ACHN (cell line): ENCODE measurements at places on chromosomes 5 and 9.

DNA sequence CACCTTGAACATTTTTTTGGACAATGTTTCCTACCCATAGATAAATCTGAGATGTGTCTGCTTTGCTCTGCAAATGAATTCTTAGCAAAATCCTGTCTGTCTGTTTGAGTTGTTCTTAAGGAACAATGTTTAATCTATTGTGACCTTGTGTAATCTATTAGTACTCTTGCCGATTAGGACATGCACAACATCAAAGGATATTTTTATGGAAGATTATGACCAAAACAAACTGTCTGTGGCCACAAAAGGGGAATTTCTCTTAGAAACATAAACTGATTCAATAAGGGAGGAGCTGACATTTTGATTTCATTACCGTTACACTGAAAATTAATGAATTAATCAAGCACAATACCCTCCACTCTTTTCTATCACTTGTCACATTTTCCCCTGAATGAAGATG is 323.0 kb upstream of the PRR16 start:
- DNase-seq = no peak

- DNase-seq = no peak
These were observed 87.2 kb downstream of the MRPS27 start for GRCh38 chr5:72232838-72233237.

DNA sequence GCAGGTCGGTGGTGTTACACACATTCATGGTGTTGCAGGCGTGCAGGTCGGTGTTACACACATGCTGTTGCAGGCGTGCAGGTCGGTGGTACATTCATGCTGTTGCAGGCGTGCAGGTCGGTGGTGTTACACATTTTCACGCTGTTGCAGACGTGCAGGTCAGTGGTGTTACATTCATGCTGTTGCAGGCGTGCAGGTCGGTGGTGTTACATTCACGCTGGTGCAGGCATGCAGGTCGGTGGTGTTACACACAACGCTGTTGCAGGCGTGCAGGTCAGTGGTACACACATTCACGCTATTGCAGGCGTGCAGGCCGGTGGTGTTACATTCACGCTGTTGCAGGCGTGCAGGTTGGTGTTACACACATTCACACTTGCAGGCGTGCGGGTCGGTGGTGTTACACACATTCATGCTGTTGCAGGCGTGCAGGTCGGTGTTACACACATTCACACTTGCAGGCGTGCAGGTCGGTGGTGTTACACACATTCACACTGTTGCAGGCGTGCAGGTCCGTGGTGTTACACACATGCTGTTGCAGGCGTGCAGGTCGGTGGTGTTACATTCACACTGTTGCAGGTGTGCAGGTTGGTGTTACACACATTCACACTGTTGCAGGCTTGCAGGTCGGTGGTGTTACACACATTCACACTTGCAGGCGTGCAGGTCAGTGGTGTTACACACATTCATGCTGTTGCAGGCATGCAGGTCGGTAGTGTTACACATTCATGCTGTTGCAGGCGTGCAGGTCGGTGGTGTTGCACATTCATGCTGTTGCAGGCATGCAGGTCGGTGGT is 11.1 kb downstream of the DPP7 start:
- no peak for DNase-seq

- DNase-seq = peak; percentile 14
These were observed 36.4 kb downstream of the SLC30A5 start for GRCh38 chr5:69130241-69130640.

DNA sequence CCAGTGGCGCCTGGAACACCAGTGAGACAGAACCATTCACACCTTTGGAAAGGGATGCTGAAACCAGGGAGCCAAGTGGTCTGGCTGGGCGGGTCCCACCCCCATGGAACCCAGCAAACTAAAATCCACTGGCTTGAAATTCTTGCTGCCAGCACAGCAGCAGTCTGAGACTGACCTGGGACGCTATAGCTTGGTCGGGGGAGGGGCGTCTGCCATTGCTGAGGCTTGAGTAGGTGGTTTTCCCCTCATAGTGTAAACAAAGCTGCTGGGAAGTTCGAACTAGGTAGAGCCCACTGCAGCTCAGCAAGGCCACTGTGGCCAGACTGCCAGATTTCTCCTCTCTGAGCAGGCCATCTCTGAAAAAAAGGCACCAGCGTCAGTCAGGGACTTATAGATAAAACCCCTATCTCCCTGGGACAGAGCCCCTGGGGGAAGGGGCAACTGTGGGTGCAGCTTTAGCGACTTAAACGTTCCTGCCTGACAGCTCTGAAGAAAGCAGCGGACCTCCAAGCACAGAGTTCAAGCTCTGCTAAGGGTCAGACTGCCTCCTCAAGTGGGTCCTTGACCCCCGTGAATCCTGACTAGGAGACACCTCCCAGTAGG is 42.0 kb upstream of the FKTN start:
- no peak for DNase-seq

- DNase-seq = peak; percentile 46
These were observed 43.5 kb upstream of the ANKDD1B start for GRCh38 chr5:75567710-75568109.

GRCh38 chr5:62000646-62001045 is 305.4 kb upstream of the KIF2A start:
- DNase-seq = no peak

DNA sequence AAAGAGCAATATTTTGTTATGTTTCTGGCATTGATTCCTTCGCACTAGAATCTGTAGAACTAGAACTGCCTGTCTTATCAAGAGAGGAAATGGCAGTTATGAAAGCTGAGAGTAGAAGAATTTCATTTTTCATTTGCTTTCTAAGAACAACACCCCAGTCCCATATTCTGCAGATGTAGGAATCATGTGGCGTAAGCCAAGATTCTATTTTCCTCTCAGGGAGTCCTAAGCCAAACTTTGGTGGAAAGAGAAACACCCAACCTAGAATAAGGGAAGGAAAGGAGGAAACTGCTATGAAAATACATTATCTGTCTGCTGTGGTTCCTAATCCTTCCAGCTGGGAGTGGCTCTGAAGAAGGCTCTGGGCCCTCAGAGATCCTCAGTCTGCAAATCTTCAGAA is 1176.9 kb upstream of the C9orf72 start:
- no peak for DNase-seq

GRCh38 chr5:14671414-14671813 is 6.9 kb downstream of the OTULIN start:
- no peak for DNase-seq

GRCh38 chr9:134374301-134375010 is 48.2 kb downstream of the RXRA start:
- DNase-seq = no peak

GRCh38 chr9:105116052-105116868 is 128.2 kb upstream of the SLC44A1 start:
- DNase-seq = no peak

DNA sequence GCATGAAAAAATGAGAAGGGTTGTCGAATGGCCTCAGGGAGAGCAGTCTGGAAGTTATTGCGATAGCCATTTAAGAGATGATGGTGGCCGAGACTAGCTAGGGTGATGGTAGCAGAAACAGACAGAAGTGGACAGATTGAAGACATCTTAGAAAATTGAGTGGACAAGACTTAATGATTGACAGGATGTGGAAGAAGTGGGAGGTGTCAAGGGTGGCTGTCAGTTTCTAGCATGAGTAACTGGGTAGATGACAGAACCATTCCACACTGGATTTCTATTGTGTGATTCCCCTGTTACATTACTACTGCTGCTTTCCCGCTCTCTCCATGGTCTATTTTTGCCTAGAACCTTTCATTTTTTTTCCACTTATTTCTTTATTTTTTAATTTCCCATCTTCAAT is 12.6 kb downstream of the CHMP5 start:
- no peak for DNase-seq

DNA sequence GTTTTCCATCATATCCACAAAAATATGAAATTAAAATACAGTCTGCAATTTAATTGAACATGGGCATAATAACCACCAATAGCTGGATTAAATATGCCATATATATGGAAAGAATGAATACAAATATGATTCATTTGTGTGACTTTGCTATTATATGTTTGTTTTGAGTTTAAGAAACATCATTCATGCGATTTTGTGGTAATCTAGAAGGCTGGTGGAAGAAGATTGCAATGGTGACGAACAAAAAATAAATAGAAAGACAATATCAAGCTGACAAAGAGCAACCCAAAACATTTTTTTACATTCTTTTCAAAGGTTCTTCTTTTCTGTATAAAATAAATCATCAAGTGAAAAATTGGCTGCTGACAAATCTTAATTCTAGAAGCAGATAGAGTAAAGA is 610.0 kb downstream of the MAT2B start:
- DNase-seq = no peak

- no peak for DNase-seq
These were observed 190.1 kb upstream of the ZNF608 start for GRCh38 chr5:124936626-124936933.

- no peak for DNase-seq
These were observed 12.8 kb upstream of the TEX48 start for GRCh38 chr9:114694719-114695269.

DNA sequence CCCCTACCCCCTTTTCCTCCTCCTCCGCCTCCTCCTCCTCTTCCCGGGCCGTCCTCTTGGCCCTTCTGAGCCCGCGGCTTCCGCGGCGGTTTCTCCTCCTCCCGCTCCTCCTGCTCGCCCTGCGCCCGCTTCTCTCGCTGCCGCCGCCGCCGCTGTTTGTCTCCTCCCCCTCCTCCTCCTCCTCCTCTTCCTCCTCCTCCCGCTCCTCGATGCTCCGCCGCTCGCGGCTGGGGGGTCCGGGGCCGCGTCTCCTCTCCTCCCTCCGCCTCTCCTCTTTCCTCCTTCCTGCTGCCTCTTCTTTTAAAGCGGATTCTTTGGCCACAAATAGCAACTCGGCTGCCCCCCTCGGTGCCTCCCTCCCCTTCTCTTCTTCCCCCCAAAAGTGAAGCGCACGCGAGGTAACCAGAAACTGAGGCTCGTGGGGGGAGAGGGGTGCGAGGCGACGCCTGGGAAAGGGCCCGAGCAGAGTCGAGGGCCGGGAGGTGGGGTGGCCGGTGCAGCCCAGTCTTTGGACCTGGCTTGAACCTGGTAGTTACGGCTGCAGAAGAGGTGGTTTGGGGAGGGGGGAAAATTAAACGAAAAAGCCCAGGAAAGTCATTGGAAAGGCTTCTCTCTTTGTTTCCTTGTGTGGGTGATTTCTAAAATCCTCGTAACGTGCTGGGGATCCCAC is 1058.5 kb upstream of the DMAC1 start:
- peak; percentile 73 for DNase-seq

DNA sequence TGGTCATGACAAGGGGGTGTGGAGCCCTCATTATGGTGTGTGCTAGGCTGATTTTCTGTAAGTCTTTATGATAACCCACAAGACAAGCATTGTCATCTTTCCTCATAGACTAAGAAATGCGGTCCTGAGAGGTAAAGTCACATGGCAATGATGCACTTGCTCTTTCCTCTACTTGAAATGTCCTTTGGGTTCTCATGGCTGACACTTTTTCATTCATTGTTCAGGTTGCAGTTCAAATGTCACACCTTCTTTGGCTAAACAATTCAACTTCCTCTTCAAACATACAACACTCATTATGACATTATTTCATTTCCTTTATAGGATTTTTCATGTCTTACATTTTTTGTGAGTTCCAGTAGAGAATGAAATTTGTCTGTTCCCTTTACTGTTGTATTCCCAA is 323.6 kb upstream of the PRR16 start:
- no peak for DNase-seq

GRCh38 chr9:134544388-134545214 is 97.0 kb upstream of the COL5A1 start:
- DNase-seq = peak; percentile 56

DNA sequence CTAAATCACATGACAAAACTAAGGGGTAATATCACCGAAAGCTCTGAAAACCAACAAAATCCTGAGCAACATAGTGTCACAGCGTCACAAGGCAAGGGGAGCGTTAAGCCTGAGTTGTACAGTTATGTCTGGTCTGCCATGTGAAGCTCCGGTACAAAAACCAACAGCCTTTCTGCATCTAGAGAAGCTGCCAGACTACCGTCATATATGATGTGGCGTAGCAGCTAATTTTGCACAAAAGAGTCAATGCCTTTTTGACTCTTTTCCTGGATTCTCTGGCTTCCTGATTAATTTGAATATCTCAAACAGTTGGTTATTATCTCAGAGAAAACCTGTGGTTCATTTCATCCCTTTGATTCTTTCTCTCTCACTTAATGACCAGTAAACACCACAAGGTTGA is 16.0 kb upstream of the ATP10B start:
- no peak for DNase-seq

- DNase-seq = no peak
These were observed 66.0 kb upstream of the KLF9 start for GRCh38 chr9:70480405-70480980.

GRCh38 chr9:86352440-86353077 is 1.7 kb downstream of the TUT7 start:
- no peak for DNase-seq

DNA sequence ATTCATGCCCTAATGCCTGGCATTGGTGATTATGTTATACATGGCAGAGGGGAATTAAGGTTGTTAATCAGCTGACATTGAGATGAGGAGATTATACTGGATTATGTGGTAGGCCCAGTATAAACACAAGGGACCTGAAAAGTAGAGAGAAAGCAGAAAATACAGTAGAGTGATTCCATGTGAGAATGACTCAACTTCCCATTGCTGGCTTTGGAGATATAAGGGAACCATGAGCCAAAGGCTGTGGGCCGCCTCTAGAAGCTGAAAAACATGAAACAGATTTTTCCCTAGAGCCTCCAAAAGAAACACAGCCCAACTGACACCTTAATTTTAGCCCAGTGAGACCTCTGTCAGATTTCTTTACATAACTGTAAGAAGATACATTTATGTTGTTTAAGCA is 65.0 kb upstream of the CTXN3 start:
- no peak for DNase-seq

GRCh38 chr9:16328349-16328748 is 542.1 kb downstream of the BNC2 start:
- DNase-seq = no peak

DNA sequence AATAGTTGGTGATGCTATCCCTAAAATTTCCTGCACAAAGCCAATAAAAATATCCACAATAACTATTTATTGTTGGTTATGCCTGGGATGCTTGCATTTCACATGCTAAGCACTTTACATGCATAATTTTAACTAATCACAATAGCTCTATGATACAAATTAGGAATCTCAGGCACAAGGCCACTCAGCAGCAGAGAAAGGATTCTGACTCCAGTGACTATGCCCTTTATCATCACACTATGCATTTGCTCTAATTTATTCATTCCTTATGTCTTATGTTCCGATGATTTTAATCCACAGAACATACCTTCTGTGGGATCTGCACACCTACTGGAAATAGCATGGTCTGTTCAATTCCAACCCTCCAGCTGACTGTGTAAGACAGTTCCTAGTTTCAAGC is 476.1 kb downstream of the TMEM232 start:
- no peak for DNase-seq

DNA sequence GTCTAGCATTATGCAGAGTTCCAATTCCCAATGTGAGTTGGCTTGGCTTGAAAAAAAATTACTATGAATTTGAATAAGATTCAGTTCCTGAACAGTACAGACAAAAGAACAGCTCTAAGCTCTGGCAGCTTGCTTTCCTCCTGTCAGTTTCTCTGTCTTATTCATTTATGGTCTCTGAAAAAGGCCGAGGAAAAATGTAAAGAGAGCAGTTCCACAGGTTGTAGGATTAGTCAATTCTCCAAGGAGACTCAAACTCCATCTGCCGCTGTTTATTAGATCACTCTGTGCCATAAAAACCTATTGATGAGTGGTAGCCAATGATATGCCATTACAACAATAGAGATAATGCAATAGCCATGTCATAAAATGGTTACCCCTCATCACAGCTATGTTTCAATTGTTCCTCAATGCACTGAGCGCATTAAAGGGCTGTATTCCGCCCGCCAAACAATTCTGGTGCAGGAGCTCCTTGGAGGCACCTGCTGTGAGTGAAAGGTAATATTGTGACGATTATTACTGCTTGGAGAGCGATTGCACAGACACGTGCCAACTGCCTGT is 188.2 kb downstream of the ARRDC3 start:
- no peak for DNase-seq

- DNase-seq = no peak
These were observed 47.5 kb downstream of the UBE2QL1 start for GRCh38 chr5:6496207-6496584.
